Stimulated activated CD4-positive, alpha-beta T cell treated with anti-CD3 and anti-CD28 coated beads, TNF-alpha, amount 100 ng/mL, for 48 hours (primary cell): ENCODE measurements at places on chromosomes 1 and 21.

GRCh38 chr1:82994616-82995263 lies 1004.2 kb downstream of the TTLL7 start:
- DNase-seq: no peak

GRCh38 chr1:190226006-190226405 lies 251.7 kb downstream of the BRINP3 start:
- DNase-seq: no peak

DNA sequence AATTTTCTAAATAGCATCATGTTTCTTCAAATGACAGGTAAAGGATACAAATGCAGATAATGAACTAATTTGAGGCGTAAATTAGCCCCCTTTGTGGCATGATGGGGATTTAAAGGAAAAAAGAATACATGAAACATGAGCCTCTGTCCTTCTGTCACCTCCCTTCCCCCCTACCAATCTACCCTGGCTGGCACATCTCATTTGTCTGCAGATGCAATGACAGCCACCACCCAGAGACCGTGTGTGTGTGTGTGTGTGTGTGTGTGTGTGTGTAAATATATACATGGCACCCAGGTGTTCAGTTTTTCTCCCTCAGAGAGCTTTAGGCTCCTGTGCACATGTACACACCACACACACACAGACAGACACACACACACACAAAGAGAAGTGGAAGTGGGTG lies 451.1 kb downstream of the RWDD3 start:
- DNase-seq: no peak

DNA sequence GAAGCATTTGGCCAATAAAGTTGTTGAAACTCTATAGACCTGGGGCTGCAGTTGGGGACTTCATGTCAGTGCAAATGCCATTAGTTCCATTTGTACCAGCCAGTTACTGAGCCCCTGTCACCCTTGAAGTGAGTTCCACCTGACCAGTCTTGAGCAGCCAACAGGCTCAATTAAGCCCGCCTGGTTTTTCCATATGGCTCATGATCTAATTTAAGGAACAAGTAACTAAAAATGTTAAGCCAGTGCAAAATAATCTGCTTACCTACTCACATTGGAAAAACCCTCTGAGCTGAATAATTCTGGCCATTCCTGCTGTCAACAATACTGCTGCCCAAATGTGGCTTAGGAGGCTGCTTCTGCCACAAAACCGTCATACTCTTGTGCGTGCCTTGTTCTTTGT lies 21.6 kb downstream of the NSUN4 start:
- DNase-seq: no peak

DNA sequence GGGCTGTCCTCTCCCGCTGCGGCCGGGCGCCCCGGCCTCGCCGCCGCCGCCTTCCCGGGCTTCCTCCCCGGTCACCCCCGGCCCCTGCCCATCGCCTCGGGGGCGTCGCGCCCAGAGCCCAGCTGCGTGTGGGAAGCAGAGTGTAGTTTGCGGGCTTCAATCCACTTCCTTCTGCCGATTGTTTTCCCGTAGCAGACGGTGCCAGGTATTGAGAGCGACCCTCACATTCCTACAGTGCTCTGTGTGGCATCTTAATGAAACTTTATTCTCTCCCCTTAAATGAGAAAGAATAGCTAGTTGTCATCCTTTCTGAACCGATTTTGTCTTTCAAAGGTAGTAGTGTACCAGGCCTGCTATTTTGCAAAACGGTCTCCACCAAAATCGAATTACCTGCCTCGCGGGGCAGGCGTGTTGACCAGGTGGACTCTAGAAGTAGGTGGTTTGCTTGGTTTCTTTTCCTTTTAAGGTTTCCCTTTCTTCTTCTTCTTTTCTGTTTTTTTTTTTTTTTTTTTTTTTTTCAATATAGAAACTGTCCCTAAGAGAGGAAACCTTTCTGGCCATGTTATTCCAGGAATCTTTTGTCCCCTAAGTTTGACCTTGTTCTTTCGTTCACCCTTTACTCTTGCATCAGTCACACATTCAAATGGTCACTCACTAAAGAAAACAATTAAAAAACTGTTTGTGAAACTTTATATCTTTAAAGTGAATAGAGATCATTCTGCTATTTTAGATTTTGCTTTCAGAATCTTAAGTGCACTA lies 881 bp downstream of the USP25 start:
- DNase-seq: no peak

DNA sequence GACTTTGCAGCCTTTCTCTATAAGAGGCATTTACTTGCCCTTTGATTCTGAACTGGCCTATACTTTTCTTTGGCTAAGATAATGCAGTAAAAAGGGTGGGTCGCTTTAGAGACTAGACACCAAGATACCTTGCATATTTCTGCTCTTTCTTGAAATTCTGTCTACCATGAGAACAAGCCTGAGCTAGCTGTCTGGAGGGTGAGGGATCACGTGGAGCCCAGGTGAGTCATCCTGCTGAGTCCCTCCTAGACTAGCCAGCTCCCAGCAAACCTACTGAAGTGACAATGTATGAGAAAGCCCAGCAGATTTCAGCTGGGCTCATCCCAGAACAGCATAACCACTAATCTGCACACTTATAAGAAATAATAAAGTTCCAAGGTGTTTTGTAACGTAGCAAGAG lies 408.0 kb upstream of the KAZN start:
- DNase-seq: no peak

DNA sequence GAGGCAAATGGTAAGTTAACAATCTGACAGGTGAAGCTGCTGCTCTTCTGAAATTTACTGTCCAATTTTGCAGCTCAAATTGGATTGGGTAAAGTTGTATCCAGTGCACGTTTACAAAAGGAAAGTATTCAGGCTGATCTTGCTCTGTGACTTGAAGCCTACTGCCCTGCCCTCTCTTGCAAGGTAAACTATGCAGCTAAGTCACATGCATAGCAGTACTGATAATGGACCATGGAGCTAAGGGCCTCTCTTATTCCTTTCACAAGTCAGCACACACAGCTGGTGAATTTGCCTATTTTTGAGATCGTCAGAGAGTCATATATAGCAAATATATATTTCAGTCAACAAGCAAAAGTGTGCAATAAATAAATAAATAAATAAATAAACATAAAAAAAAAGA lies 23.2 kb downstream of the XCL1 start:
- no peak for DNase-seq

DNA sequence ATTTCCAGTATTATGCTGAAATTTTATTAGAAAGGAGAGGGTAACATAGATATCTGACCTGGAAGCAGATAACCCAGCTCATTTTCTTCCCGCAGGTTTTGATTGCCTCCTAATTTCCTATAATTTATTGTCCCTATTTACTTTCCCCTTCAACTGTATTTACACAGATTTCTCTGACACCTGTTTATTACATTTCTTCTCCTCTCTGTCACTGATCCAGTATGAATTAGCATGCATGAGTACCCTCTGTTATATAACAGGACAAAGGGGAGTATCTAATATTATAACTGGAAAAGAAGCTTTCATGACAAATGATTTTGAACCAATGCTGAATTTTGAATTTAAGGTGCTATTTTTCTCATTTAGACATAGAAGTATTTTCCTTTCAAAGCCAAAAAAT lies 37.4 kb downstream of the DENND1B start:
- DNase-seq: no peak

DNA sequence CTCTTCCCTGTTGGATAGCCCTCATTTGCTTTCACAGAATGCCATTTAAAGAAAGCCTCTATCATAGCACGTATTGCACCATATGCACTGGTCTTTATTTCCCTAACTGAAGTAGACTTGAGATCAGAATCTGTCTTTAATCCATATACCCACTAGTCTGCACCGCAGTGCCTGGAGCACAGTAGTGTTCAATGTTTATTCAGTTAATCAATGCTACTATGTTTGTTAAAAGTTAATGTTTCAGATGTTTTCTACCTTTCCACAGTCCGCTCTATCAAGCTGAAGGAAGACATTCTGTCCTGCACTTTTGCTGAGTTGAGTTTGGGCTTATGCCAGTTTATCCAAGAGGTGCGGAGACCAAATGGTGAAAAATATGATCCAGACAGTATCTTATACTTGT lies 139.2 kb downstream of the ZMYM4 start:
- DNase-seq: no peak

DNA sequence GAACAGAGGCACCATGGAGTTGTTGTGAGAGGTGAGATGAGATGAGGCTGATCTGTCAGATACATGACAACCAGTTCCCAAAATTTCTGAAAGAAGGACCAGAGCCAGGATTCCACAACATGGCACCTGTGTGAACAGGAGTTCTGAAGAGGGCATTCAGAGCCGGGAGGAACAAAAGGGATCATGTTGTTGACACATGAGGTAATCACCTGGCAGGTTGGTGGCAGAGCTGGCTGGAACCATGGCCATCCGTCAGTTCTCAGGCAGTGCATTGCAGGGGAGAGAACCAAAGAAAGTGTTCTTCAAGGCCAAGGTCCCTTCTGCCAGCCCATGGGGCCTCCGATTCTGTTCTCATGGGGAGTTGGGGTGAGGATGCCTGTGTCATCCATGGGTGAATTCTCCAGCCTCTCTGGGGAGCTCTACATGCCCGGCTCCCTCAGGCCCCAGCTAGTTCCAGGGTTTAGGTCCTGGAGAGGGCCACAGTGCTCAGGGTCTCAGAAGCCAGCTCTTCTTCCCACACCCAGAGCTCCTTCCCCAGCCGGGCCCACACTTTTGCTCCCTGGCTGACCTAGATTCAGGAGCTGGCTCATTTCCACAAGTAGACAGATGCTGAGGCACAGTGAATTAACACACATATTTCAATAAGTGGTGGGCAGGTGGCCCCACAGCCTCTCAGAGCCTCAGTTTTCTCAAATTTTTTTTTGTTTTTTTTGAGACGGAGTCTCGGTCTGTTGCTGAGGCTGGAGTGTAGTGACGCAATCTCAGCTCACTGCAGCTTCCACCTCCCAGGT lies 49.1 kb upstream of the CTPS1 start:
- DNase-seq: no peak

GRCh38 chr21:22754746-22755145 lies 1756.5 kb downstream of the NCAM2 start:
- DNase-seq: no peak

DNA sequence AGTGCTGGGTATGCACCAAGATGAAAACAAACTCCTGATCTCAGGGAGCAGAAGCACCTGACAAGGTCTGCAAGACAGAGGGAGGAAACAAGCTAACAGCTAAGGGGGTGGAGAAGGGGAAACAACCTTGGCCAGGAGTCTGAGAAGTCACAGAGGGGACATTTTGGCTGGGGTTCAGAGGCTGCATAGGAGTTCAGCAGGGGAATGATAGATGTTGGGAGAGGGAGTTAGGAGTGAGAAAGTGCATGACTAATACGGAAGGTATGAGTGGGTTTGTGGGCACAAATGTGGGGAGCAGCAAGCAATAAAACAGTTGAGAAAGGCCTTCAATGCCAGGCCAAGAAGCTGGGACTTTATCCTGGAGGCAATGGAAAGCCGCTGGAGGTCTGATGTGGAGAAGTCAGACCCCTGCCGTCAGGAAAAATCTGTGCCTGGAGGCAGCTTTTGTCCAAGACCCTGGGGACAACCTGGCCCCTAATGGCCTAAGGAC lies 16.4 kb downstream of the EPHA2 start:
- DNase-seq: no peak

- no peak for DNase-seq
Observed at GRCh38 chr1:165080253-165080896, 276.1 kb downstream of the LMX1A start.

DNA sequence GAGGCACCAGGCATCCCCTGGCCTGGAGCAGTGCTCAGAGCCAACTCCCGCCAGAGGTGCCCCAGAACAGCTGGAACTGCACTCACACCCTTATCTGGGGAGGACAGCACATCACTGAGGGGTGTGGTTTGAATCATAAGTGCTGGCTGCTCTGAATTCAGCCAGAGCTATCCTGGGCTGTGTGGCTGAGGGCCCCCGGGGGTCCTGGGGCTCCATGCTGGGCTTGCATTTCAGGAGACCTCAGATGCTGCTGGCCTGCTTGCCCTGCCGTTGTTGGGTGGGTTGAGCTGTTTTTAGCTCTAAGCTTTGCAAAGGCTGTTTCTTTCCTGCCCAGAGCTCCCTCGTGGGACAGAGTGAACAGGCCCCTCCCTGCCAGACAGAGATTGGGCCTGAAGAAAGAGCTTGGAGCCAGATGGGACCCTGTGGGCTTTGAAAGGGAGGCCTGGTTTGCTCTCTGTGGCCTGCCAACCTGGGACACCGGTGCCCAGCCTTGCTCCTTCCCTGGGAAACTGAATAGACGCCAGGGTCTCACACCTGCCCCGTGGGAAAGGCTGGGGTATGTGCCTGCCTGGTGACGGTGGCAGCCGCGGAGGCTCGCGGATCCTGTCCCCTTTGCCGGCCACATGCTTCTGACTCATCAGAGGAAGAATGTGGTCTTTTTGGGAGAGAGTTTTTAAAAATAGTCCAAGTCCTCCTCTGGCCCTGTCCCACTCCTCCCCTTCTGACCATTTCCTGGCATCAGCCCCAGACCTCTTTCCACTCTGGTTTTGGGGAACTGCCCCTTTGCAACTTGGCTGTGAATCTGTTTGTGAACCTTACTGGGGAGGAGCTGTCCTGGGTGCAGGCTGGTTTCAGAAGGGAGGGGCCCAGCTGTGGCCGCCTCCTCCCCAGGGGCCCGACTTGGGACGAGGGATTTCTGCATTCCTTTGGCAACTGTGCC lies 30.0 kb downstream of the ARHGEF10L start:
- no peak for DNase-seq

DNA sequence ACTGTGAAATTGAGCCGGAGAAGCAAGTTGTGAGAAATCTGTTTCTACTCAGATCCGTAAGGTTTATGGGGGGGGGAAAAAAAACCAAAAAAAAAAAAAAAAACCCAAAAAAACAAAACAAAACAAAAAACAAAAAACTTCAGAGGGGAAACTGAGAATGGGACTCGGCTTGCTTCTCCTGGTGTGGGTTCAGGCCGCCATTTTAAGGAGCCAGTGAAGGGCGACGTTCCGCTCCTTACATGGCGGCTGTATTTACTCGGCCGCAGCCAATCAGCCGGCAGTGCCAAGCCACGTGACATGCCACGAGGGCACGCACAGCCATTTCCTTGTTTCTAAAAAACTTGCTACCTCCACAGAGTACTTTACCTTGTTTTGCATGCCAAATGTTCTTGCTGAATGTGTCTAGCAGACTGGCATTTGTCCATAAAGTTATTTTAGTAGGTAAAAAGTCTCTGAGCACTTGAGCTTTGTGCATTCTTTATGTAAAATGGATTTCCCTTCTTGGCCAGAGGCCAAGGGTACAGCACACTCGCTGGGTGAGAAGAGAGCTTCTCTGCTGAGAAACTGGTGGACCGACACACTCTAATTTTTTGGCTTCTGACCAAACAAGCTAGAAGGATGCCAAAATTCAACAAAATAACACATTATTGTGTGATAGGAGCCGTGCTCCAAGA lies 101.8 kb downstream of the NFIA start:
- no peak for DNase-seq

DNA sequence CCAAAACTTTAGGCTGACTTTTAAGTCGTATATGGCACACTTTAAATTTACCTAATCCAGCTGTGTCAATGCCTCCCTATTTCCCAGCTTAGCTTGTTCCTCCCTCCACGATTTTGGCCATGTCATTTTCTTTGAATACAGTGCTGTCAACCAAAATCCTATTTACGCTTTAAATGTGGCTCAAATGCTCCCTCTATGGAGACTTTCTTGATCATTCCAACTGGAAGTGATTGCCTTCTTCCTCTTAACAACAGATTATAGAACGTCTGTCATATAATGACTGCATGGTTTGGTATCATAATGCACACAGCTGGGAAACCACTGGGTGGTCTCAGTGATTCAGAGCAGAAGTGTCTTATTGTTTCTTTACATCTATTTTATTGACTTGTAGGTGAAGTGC lies 18.9 kb upstream of the BATF3 start:
- DNase-seq: no peak

GRCh38 chr1:199851439-199852140 lies 175.9 kb upstream of the NR5A2 start:
- DNase-seq: no peak

GRCh38 chr1:167301355-167301754 lies 80.7 kb downstream of the POU2F1 start:
- no peak for DNase-seq
